ENCODE measurements at places on chromosomes 12 and 14.

- DNase-seq: no peak
Observed at GRCh38 chr14:74292061-74292460, 10.7 kb downstream of the ABCD4 start.

DNA sequence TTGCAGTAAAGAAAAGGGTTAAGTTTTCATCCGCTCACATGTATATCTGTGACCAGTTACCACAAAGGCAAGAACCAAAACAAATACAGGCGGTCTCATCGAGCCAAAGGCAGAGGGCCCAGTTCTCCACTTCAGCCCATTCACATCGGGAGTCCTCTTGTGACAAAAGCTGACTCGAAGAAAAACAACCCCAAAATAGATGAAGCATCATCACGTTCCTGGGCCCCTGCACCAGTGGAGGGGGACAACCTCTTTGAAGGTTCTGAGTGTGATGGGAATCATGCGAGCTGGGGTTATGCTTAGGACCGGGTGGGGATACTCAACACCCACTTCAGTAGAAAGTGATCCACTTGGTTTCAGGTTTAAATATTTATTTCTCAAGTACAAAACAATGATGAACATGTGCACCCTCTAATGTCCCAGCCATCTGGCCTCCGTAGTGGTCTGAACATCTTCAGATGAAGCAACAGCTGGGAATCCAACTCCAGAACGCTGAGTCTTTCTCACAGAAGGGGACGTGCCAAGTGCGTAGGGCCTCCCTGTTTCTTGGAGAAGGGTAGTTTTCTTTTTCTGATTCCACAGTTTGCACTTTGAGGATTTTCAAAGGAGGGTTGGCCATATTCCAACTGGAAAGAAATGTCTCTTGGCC lies 8.4 kb downstream of the GSC start:
- DNase-seq: no peak

GRCh38 chr12:31631023-31631724 lies 28.3 kb upstream of the ETFBKMT start:
- DNase-seq: no peak

DNA sequence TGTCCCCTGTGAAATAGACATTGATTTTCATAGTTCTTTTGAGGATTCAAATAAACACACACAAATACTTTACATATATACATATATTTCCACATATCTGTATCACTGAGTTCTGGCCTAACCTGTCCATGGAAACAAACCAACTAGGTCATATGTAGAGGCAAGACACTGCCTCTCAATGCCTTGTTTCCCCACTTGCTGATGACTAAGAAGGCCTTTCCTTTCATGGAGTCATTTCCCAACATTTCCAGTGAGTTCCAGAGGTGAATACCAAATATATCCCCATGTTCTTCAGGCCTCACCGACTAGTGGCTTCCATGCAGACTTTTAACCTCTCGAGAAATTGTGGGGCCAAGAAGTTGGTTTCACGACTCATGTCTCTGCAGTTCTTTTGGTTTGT lies 120.8 kb downstream of the DNAI7 start:
- DNase-seq: no peak

- DNase-seq: no peak
Observed at GRCh38 chr12:48119834-48120195, 651 bp downstream of the PFKM start.

- no peak for DNase-seq
Observed at GRCh38 chr14:46717211-46717610, 65.6 kb upstream of the RPL10L start.

DNA sequence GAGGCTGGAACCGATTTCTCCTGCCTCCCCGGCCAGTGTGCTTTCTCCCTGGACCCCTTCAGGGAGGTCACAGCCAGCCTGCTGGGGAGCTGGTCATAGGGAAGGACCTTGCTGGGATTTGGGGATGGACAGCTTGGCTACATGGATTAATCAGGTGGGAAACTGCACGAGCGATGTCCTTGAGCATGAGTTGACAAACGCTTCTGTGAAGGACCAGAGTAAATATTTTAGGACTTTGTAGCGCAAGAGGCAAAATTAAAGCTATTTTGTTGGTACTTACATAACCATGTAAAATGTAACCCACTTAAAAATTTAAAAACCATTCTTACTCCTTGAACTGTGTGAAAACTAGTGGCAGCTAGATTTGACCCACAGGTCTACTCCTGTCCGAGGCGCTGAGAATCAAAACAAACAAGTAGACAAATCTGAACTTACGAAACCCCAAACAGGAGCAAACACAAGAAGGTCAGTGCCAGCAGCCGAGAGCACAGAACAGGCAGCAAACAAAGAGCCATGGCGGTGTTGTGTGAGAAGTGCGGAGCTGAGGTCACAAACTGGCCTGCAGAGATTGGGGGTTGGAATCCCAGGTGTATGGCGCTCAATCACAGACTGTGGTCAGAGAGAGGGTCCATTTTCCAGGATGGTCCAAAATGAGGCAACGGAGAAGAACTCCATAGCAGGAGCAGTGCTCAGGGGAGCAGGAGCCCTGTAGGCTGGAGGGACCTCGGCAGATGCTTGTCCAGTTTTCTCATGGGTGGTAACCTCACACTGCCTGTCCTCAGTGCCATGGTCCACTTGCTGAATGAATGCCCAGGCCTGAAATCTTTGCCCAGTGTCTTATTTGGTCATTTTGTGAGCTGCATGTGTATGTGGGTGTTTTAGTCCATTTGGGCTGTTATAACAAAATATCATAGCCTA lies 79.2 kb upstream of the CLMN start:
- no peak for DNase-seq

DNA sequence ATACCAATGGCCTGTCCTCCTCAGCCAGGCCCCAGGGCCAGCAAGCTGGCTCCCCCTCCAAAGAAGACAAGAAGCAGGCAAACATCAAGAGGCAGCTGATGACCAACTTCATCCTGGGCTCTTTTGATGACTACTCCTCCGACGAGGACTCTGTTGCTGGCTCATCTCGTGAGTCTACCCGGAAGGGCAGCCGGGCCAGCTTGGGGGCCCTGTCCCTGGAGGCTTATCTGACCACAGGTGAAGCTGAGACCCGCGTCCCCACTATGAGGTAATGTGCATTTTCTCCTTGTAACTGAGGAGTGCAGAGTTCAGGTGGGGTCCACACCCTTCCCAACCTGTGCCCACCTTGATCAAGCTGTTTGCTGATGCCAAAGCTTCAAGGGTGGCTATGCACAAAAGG lies 23.4 kb downstream of the ACACB start:
- DNase-seq: no peak

GRCh38 chr12:129605666-129606065 lies 298.2 kb downstream of the TMEM132D start:
- DNase-seq: no peak

DNA sequence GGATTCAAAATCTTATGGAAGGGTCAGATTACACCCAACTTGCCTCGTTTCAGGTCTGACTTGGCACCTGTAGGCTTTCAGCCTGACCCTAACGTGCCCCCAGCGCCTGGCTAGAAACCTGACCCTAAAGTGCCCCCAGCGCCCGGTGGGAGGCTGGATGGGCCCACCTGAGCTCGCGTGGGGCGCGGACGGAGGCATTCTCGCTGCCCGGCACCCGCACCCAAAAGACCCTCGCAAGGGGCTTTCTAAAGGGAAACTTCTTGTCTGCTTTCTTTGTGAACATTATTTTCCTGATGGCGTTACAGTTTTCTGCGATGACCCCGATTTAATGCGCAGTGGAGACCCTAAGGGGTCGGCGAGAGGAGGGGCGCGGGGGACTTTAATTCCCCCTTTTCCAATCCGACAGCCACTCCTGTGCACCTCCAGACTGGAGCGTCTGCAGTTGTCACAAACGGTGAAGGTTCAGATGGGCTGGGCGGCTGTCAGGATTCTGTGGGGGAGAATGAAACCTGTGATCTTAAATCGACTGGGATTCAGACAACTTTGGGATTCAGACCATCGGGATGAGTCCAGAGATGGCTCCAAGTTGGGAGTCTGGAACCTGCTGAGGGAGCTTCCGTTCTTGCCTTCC lies 751 bp upstream of the HRK start:
- no peak for DNase-seq

GRCh38 chr12:132125736-132126135 lies 18.4 kb downstream of the DDX51 start:
- DNase-seq: no peak

- DNase-seq: peak; percentile 56
Observed at GRCh38 chr14:89681086-89682018, 264.3 kb upstream of the FOXN3 start.

DNA sequence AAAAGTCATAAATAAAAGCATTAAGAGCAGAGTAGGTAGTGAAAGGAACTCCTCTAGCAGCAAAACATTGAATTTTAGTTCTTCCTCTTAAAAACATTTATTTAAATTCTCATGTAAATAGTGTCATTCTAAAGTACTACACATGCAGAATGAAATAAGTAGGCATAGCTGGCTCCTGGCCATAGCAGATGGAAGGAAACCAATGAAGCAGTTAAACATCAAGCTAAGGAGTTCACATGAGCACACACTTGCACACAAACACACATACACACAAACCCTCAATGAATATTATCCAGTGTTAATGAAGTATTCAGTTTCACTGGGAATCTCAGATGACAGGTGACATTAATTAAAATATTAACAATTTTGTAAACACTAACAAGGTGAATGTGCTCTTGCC lies 69.3 kb downstream of the SLC35F4 start:
- DNase-seq: no peak

DNA sequence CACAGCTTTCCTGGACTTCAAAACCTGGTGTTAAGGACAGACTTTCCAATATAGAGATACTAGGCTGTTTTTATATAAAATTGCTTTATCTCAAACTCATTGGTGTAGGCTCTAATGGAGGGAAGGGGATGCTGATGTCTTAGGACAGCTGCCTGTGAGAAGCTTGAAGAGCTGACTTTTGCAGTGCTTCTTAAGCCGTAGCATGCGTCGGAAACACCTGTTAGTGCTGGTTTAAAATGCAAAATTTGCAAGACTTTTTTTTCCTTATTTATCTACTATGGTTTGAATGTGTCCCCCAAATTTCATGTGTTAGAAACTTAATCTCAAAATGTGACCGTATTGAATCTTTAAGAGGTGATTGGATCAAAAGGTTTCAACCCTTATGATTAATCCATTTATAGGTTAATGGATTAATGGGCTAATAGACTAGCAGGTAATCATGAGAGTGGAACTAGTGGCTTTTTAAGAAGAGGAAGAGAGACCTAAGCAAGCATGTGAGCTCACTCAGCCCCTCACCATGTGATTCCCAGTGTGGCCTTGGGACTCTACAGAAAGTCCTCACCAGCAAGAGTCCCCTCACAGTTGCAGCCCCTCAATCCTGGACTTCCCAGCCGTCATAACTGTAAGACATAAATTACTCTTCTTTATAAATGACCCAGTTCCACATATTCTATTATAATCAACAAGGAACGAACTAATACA lies 60.9 kb upstream of the FUT8 start:
- no peak for DNase-seq

DNA sequence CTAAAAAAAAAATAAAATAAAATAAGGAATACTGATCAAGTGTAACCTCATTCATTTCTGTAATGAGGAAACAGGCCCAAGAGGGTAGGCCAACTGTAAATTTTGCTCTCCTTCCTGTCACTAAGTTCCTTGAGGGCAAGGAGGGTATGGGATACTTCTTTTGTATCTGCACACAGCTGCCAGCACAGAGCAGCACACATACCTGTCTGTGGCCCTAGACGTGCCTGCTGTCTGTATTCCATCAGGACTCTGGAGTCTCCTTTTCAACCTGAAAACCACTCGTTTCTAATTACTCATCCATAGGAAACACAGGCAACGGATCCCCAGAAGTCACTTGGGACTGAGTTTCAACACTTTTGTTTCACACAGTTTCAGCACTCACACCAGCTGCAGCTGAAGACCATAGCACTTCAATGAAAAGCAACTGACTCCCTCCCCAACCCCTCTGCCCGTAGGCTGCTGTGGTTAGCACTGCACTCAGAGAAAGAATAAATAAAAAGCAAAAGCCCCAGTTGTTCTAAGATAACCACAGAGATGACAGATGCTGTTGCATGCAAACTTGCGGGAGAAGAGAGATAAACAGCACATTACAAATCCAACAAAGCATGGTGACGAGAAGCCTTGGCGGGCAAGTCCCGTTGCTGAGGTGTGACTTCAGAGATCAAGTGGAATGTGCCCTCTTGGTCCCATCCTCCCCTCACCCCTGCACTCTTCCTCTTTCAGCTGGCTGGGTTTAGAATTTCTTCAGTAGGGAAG lies 24.9 kb downstream of the CRACR2A start:
- no peak for DNase-seq

GRCh38 chr14:81986005-81986404 lies 452.4 kb upstream of the SEL1L start:
- no peak for DNase-seq

GRCh38 chr14:49487238-49487637 lies 98.9 kb downstream of the RPS29 start:
- no peak for DNase-seq

GRCh38 chr14:51228890-51229289 lies 11.2 kb upstream of the TMX1 start:
- DNase-seq: no peak

GRCh38 chr12:91111366-91112325 lies at the start of gene LUM:
LUM (minus strand) TSS chr12:91111494; CDS start chr12:91108979, 2,515 bp downstream.
- no peak for DNase-seq

DNA sequence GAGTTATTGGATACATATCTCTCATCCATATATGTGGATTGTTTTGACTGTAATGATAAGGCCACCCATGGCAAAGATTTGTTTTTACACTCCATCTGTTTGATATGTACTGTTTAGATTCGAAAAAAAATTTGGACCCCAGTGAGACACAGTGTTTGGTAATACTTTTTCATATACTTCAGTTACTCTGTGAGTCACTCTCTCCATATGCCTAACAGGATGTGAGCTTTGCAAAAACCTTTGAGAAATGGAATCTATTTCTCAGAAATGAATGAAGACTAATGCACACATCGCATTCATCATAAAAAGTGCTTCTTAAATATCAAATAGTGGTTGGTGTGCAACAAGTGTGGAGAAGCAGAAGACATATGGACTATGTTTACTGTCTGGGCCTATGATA lies 781.5 kb downstream of the SLC6A15 start:
- no peak for DNase-seq

GRCh38 chr14:94345344-94346064 lies 22.4 kb upstream of the SERPINA6 start:
- no peak for DNase-seq

GRCh38 chr14:75335571-75335970 lies 56.9 kb downstream of the FOS start:
- DNase-seq: no peak

DNA sequence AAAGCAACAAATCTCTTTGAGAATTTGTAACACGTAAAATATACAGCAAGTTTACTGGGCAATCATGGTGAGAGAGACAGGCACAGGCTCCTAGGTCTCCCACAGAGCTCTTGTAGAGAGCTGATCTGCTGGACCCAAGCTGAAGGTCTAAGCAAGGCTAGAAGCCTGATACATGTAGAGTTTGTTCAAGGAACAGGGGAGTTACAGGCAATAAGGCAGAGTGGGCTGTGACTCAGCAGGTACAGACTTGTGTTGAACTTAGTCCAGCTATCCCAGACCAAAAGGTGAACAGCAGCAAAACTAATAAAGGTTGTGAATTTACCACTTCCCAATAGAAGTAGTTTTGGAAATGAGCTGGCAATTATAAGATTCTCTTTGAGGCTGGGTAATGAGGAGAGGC lies 273.6 kb downstream of the GRIN2B start:
- no peak for DNase-seq
